ENCODE measurements at places on chromosomes 11 and 22.

GRCh38 chr22:26767351-26768155 is 110.2 kb downstream of the MIAT start:
- DNase-seq, result no peak

GRCh38 chr22:41517172-41518047 is 26.9 kb downstream of the POLR3H start:
- DNase-seq, result no peak

DNA sequence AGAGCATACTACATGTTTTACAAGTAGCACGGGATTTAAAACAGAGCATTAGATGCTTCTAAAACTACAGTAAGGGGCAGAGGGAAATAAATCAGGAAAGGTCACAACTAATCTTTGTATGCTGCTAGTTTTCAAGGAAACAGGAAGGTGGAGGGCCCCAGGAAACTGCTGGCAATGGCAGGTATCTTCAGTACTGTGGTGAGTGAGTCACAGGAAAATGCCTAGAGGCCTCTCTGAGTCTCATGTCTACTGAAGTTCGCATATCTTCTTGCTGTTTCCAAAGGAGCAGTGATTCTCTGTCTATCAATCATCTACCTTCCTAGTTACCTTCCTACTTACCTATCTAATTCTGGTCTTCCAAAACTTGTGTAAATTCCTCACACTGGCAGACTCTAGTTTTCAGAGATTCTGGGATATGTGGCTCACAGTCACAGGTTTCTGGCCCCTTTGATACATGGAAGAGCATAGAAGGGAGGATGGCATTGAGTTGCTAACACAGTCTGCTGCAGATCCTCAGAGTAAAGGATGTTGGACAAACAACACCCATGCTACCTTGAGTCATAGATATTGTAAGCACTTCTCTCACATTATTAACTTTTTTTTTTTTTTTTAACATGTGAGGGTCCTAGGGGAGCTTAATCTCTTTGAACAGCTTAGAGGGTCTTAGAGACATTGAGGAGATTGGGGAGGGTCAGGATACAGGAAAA is 58.8 kb upstream of the SYN3 start:
- no peak for DNase-seq

DNA sequence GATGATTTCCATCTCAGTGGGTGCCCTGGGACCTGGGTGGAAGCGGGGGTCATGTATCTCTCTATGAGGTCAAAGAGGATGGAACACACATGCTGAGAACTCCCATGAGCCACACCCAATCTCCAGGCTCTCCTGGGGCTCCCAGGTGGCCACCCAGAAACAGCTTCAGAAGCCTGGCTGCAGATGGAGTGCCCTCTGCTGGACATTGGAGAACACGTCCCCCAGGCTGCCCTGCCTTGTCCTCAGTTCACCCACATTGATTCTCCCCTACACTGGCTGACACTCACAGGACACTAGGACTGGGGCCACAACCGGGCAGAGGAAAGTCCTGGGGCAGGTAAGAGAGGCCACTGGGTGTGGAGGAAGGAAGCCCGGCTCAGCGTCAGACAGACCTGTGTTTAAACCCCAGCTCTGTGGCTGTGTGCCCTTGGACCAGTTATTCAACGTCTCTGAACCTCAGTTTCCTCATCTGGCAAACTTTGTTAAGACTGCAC is 4.5 kb upstream of the NOL12 start:
- DNase-seq, result peak; percentile 64

GRCh38 chr11:12199231-12199948 is 89.0 kb downstream of the MICAL2 start:
- DNase-seq, result no peak

DNA sequence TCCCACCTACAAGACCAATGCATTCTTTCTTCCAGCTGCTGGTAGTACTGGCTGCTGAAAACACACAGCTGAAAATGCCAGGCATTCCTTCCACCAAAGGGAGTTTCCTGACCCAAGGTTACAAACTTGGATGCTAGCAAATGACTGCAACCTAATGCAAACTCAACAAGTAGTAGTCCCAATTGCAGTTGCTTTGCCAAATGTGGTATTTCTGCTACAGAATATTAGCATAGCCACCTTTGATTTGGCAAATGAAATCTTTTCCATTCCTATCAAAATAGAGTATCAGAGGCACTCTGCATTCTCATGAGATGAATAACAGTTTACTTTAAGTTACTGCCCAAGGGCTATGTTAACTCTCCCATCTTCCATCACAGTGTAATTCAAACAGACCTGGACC is 172.0 kb upstream of the ARHGAP42 start:
- no peak for DNase-seq

GRCh38 chr22:26553056-26553752 is 36.7 kb downstream of the TPST2 start:
- DNase-seq, result no peak

DNA sequence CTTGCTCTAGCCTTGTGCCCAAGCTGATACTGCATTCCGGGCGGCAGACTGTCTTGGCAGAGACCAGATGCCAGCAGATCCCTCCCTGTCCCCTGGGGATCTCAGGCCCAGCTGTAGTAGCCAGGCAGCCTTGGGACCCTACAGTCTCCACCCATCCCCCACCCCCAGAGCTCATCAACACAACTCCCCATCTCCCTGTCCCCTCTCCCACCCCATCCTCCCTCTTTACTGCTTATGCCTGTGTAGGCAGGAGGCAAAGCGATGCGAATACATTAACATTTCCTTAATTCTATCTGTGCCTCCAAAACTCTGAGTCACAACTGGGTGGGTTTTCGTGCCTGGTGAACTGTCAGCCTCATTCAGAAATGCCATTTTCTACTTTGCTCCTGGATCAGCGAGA is 547.6 kb downstream of the BUD13 start:
- no peak for DNase-seq

DNA sequence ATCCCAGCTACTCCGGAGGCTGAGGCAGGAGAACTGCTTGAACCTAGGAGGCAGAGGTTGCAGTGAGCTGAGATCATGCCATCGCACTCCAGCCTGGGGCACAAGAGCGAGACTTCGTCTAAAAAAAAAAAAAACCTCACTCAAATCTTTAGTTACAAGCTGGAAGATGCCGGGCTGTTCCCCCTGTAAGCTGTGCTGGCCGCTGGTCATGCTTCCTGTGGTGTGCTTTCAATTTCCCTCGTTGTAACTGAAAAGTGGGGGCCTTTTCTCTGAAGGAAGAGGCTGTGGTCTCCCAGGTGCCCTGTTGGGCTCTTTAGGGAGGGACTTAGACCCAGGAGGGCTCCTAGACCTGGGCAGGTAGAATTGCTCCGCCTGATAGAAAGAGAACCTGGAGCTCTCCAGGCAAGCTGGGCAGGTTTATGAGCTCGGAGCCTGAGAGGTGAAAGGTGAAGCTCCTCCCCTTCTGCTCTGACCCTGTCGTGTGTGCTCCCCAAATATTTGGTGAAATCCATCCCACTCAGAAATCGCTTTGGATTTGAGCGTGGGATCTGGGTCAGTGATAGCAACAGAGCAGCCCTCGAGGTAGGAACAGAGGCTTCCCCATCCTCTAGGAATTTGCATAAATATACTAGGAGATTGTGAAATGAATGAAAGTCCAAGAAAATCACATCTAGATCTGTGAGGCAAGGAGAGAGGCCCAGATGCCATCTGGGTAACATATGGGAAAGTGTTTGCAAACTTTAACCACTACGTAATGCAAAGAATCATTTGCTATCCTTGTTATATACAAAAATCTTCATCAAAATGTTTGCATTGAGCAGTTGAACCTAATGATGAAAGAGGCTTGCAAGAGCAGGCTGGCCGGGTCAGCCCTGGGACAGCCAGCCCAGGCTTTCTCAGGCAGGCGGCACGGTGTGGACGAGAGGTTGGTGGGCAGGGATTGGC is 154.3 kb downstream of the FBXO7 start:
- DNase-seq, result no peak

GRCh38 chr22:20624161-20624616 is 116.8 kb downstream of the MED15 start:
- DNase-seq, result peak; percentile 79

DNA sequence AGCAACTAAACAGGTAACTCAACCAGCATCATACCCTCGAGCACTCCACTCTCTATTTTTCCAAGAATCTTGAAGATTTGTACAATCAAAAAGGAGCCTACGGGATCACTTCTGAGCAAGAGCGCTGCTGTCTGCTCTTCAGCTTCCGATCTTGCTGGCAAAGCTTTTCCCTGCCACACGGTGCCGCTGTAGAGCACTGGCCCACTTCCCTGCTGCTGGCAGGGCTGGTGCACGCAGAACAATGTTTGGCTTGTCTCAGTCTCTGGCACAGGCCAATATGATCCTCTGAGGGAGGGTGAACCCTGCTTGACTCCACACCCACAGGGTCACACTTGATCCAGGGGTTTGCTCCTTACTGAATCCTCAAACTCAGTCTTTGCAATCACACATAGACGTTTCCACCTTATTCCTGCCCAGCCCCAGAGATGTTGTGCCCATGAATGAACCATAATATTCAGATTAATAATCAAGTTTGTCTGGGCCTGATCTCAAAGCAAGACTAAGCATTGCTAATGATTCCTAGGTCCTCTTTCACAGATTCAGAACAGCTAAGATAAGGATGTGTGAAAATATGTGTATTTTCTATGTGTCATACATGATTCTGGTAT is 536.6 kb downstream of the SOX6 start:
- DNase-seq, result no peak

DNA sequence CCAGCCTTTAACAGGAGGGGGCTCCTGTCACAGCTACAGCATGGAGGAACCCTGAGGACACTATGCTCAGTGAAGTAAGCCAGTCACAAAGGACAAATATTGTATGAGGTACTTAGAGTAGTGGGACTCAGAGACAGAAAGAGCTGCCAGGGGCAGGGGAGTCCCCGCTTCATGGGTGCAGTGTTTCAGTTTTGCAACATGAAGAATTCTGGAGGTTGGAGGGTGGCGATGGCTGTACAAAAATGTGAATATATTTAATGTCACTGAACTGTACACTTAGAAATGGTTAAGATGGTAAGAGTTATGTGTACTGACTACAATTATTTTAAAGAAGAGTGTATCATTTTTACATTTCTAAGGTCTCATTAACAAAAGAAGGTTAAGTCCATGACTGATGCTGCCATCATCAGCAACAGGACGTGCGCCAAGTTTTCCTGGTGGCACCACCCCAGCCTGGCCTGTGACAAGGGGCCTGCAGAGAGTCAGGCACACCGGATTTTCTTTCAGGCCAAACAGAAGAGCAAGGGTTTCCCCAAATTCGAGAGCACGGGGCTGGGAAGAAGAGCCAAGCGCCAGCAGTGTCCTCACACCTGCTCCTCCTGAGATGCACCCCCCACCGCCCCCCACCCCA is 22.1 kb downstream of the YPEL1 start:
- DNase-seq, result no peak

- DNase-seq, result no peak
Measured at GRCh38 chr22:19991645-19992451, 24.8 kb downstream of the ARVCF start.

GRCh38 chr11:122337704-122338103 is 221.7 kb upstream of the BLID start:
- DNase-seq, result no peak

- DNase-seq, result no peak
Measured at GRCh38 chr11:16936643-16937042, 77.6 kb downstream of the PLEKHA7 start.

GRCh38 chr22:47943729-47944700 is 1181.6 kb downstream of the TBC1D22A start:
- DNase-seq, result no peak

- DNase-seq, result no peak
Measured at GRCh38 chr22:20282901-20283673, 15.0 kb upstream of the RTN4R start.

DNA sequence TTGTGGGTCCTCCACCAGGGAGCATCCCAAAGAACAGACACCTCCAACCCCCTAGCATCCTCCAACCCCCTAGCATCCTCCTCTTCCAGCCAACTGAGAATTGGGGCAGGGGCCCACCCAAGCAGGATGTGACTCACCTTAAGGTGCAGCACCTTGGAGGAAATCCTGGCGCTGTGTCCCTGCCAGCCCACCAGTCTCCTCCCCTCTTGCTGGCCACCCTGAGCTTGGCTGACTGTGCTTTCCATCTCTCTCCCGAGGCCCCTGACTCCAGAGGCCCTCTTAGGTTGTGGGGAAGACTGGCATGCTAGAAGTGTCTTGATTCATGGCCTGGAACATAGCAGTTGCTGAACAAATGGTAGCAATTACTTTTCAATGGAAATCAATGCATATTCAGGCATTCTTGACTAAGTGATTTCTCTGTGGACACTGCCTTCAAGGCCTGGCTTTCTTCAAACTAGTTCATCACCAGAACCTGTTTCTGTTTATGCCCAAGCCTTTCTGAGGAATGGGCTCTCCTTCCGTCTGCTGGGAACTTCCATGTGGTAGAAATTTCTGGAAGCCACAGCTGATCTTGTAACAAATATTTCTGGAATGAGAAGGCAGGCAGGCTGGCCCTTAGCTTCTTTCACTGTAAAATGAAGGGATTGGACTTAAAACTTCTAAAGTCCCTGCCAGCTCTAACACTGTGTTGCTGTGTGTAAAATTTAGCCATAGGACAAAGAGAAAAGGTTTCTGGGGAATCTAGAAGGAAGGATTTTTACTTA is 60.5 kb downstream of the CEP164 start:
- DNase-seq, result no peak

DNA sequence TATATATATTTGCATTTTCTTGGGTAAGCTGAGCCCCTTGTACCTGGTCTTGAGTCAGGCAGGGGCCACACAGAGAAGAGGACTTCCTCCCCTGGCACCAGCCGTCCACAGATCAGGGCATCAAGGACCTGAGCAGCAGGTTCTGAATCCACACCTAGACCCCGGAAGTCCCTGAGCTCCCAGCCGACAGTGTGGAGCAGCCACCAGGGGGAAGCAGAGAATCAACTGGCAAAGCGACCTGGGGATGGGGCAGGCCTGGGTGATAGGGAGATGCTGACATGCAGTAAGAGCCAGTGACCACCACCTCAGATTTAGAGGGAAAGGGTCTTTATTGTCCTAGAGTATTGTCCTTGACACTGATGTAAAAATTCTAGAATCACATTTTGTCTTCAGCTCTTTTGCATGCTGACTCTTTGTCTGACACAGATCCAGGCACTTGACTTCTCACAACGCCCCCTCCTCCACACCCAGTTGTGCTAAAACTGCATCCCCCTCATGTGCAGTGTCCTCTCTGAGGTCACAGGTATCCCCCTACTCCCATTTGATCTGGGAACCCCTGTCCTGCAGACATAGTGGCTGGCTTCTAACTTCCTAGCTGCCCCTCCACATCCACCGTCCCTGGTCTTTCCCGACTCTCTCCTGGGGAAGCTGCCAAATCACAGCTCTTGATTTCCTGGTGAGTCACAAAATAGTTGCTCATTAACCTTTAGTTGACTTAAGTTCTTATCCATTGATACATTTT is 109.3 kb downstream of the GGTLC2 start:
- peak; percentile 61 for DNase-seq

- peak; percentile 60 for DNase-seq
Measured at GRCh38 chr11:8201644-8202365, 33.0 kb upstream of the RIC3 start.

GRCh38 chr11:45484326-45484883 is 181.0 kb downstream of the CHST1 start:
- no peak for DNase-seq

- peak; percentile 54 for DNase-seq
Measured at GRCh38 chr11:65440831-65441499, 18.4 kb downstream of the NEAT1 start.

DNA sequence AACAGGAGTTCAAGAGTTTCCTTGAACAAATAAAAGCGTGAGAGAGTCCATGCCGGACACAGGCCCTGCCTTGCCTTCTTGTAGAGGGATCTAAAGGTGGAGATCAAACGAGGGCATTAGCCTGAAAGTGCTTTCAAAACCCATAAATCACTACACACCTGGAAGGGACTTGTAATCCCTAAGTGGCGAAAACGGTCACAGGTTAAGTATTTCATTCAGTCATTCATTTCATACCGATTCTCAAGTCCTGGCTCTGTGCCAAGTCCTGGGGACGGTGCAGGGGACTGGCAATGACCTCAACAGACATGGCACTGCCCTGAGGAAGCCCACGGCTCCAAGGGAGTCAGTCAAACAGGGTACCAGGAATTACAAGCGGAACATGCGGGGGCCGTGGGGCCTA is 26.6 kb downstream of the ELFN2 start:
- DNase-seq, result no peak

Data from stimulated activated naive B cell treated with anti-CD40 and anti-IgM and Interleukin-4, amounts not matched to agents 10 μg/mL and 1 μg/mL and 100 μg/mL, for 72 hours (primary cell).